ENCODE measurements at places on chromosomes 6 and 20. TPM values are rescaled to one million over a fixed set of nuclear protein-coding genes. Genes with fewer than 3 reads are reported as not detected.

The EGFL8 gene
- 1.7 TPM for polyA plus RNA-seq

The TAAR1 gene
- polyA plus RNA-seq: not detected

The FHL5 gene
- not detected for polyA plus RNA-seq

The MYL9 gene
- polyA plus RNA-seq: 5.2 TPM

The PHACTR3 gene
- 1.4 TPM for polyA plus RNA-seq

The SLC22A2 gene
- not detected for polyA plus RNA-seq

The ALDH8A1 gene
- 0.66 TPM for polyA plus RNA-seq

The BIRC7 gene
- polyA plus RNA-seq: not detected

The C4A gene
- polyA plus RNA-seq: 1.4 TPM

The BTN3A1 gene
- 6.1 TPM for polyA plus RNA-seq

GRCh38 chr6:142378138-142378875 is 76.5 kb downstream of the ADGRG6 start:
- H3K4me1 ChIP-seq: peaks cover 48% of the 10 kb centered on the region
- DNase-seq: no peak
- H3K27ac ChIP-seq: peak overlapping the region; percentile 81

- H3K27me3 ChIP-seq: no peaks in the 10 kb centered on the region
- H3K27ac ChIP-seq: no peak overlapping the region
- H3K36me3 ChIP-seq: no peaks in the 10 kb centered on the region
- no peak overlapping the region for H3K4me3 ChIP-seq
- H3K4me1 ChIP-seq: no peaks in the 10 kb centered on the region
Observed at GRCh38 chr6:146972546-146972945, 231.7 kb upstream of the STXBP5 start.

DNA sequence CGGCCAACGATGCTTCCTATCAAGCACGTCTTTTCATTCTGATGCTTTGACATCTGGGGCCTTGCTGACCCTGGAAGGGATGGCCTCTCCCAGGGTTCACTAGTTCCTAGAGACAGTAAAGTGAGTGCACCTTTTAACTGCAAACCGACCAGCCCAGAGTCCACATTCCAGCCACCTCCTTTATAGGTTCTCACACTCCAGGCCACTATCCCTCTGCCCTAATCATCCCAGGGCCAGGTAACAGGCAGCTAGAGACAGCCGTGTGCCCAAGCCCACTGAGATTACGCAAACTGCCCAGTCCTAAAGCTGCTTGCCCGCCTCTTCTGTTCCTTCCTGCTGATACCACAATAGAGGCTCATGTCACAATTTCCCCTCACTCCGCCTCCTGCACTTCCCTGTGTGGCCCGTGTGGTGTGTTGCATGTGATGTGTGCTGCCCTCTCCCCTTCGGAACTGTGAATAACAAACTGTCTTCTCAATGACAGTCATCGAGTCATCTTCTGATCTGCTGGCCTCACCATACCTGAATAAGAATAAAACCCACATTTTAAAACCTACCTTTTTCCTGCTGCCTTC is 123.7 kb upstream of the EXOC2 start:
- no peak for DNase-seq
- no peaks in the 10 kb centered on the region for H3K36me3 ChIP-seq
- H3K4me3 ChIP-seq: no peak overlapping the region

- H3K4me1 ChIP-seq: no peaks in the 10 kb centered on the region
- no peak overlapping the region for H3K27ac ChIP-seq
- H3K36me3 ChIP-seq: no peaks in the 10 kb centered on the region
- no peak overlapping the region for H3K4me3 ChIP-seq
- DNase-seq: no peak
Observed at GRCh38 chr20:3084986-3085360, 449 bp upstream of the AVP start.

DNA sequence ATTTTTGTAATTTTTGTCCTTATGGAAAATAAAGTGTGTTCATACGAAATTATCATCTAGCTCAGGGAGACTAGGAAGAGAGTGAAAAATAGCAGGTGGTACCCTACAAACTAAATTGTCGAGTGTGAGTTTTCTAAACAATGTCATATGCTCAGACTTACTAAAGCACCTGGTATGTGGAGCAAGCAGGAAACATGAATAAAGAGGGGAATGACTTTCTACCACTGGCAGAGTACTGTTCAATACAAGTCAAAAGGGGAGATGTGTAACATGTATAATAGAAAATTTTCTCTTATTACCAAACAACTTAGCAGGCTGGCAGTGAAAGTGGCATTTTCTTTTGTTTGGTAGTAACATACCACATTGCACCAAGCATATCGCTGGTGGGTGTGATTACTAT is 36.1 kb downstream of the CTNNBL1 start:
- peaks cover 9% of the 10 kb centered on the region for H3K4me1 ChIP-seq
- no peak for DNase-seq
- no peaks in the 10 kb centered on the region for H3K27me3 ChIP-seq
- no peak overlapping the region for H3K4me3 ChIP-seq

- H3K4me1 ChIP-seq: peaks cover 10% of the 10 kb centered on the region
- H3K36me3 ChIP-seq: no peaks in the 10 kb centered on the region
- no peak overlapping the region for H3K27ac ChIP-seq
- H3K27me3 ChIP-seq: no peaks in the 10 kb centered on the region
- no peak overlapping the region for H3K4me3 ChIP-seq
Observed at GRCh38 chr6:16055852-16056251, 73.0 kb upstream of the MYLIP start.

- H3K27ac ChIP-seq: no peak overlapping the region
- H3K4me1 ChIP-seq: no peaks in the 10 kb centered on the region
- H3K4me3 ChIP-seq: no peak overlapping the region
- no peaks in the 10 kb centered on the region for H3K27me3 ChIP-seq
- no peak for DNase-seq
- no peaks in the 10 kb centered on the region for H3K36me3 ChIP-seq
Observed at GRCh38 chr6:80930376-80930775, 822.1 kb downstream of the TENT5A start.

DNA sequence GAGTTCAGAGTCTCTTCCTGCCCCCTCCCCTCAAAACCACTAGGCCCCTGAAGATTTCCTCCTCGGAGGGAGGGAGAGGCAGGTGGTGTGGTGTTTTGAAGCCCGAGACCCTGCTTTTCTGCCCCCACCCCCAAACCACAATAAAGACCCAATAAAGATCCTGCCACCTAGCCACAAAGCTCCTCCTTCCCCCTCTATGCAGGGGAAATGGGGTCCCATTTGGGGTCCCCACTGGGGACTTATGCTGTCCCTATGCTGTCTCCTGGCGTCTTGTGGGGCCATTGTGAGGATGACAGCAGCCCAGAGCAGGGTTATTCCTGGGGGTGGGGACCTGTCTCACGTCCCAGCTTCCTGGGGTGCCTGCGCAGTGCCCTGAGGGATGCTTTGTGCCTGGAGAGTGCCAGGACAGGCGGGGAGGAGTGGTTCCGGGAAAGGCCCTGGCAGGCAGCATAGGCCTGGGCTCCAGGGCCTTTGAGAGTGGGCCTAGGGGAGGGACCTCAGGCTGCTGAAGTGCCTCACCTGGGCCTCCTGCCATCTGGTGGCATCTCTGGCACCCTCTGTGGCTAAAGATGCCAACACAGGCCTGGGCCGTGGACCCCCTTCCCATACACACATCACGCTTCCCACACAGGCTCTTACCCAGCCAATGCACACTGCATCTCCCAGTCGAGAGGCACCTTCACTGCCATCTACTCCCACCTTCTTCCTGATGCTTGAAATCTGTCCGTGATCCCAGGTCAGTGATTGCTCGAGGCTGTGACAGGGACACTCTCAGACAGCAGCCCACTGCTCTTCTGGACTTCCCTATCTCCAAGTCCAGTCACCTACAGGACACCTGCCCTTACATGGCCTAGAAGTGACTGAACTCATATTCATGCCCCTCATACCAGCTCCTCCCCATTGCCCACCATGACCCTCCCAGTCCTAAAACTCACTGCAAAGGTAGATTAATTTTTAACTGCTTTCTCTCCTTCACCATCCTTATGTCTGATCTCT is 7.9 kb upstream of the ARMC12 start:
- H3K4me1 ChIP-seq: peaks cover 71% of the 10 kb centered on the region
- H3K4me3 ChIP-seq: no peak overlapping the region
- no peaks in the 10 kb centered on the region for H3K27me3 ChIP-seq
- H3K36me3 ChIP-seq: no peaks in the 10 kb centered on the region
- peak; percentile 71 for DNase-seq
- peak overlapping the region; percentile 88 for H3K27ac ChIP-seq

DNA sequence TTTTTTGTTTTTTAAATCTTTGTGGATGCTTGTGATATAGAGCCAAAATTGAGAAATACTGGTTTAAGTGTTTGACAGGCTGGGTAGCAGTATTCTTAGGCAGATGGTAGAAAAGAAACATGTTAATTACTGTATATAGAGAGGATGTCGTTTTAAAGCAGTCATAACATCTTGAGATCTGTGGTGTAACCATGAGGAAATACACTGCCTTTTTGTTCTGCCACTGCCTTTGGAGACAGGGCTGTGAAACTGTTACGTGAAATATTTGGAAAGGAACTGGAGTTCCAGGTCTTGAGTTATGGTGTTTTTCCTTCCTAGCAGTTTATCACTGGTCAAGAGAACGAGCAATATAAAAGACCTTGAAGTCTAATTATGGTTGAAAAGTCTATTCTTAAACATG is 19.5 kb downstream of the STXBP5 start:
- H3K27me3 ChIP-seq: no peaks in the 10 kb centered on the region
- no peaks in the 10 kb centered on the region for H3K4me1 ChIP-seq
- DNase-seq: no peak
- no peak overlapping the region for H3K4me3 ChIP-seq
- H3K36me3 ChIP-seq: peaks cover 7% of the 10 kb centered on the region

GRCh38 chr6:79943133-79943532 is 4.2 kb downstream of the ELOVL4 start:
- H3K36me3 ChIP-seq: no peaks in the 10 kb centered on the region
- H3K4me3 ChIP-seq: no peak overlapping the region
- DNase-seq: no peak
- H3K27me3 ChIP-seq: no peaks in the 10 kb centered on the region
- no peak overlapping the region for H3K27ac ChIP-seq

DNA sequence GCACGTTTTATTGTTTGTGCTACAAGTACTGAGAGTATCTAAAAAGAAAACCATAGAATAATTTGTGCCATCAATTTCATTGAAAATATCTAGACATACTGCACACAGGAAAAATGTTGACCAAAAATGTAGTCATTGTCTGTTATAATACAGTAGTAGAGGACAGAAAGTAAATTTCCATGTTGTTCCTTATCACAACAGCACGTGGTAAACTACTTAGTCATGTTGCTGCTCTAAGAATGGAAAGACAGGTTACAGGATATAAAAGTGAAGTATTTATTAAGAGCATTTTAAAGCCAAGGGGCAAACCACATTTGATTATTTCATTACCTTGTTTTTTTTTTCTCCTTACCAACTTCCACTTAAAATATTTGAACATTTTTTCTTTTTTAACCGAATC is 89.0 kb upstream of the CEP85L start:
- H3K27me3 ChIP-seq: no peaks in the 10 kb centered on the region
- no peak for DNase-seq
- H3K36me3 ChIP-seq: no peaks in the 10 kb centered on the region
- H3K4me3 ChIP-seq: no peak overlapping the region
- H3K4me1 ChIP-seq: no peaks in the 10 kb centered on the region
- no peak overlapping the region for H3K27ac ChIP-seq

DNA sequence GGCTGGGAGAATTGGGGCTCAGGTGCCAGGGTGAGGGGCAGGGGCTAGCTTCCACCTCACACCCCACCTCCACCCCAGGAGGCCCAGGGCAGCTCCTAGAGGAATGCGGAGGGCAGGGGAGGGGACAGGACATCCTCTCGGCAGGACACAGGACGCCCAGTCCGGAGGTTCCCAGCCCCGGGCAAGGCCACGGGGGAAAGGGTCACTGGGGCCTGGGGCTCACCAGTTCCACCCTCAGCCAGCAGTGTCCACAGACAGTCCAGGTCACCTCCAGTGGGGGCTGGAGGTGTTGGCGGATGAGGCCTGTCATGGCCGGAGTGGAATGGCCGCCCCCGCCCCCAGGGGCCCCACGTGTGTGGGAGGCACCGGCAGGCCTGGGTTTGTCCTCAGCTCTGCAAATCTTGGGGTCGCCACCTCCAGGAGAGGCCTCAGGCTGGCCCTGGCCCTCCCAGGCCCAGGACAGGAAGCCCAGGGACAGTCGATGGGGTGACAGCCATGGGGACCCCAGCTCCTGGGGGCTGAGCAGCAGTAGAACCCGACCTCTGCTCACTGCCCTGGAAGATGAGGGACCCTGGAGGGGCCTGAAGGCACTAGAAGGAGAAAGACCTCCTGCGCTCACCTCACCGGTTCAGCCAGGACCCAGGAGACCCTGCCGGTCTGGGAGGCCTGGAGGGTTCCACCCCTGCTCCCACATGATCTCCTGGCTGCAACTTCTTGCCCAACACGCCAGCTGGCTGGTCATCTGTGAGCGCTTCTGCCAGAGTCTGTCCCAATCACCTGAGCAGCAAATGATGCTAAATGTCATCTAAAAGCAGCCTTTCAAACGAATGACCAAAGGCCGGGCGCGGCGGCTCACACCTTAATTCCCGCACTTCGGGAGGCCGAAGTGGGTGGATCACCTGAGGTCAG is 13.0 kb upstream of the ABHD16B start:
- H3K4me3 ChIP-seq: no peak overlapping the region
- H3K36me3 ChIP-seq: no peaks in the 10 kb centered on the region
- H3K27ac ChIP-seq: no peak overlapping the region
- peaks cover 33% of the 10 kb centered on the region for H3K27me3 ChIP-seq
- no peak for DNase-seq

- peak overlapping the region; percentile 48 for H3K27ac ChIP-seq
- DNase-seq: peak; percentile 50
- peaks cover 40% of the 10 kb centered on the region for H3K4me1 ChIP-seq
- H3K4me3 ChIP-seq: no peak overlapping the region
- H3K36me3 ChIP-seq: peaks cover 19% of the 10 kb centered on the region
Observed at GRCh38 chr20:50561379-50562078, 51.3 kb downstream of the PTPN1 start.

DNA sequence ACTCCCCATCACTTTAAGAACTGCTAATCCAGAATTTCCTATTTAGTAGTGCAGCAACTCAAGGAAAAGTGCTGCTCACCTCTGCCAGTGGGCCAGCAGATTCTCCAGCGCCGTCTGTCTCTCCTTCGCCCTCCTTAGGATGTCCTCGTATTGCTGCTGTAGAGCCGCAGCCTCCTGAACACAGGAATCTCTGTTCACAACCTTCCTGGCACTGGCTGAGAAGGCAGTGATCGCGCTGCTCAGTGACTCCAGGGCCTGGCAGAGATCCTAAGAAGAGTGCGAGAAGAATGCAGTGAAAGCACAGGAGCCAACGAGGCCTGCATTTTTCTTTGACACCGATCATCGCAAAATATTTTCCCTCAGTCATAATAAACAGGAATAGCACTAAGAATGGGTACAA is 209.0 kb downstream of the SYNE1 start:
- no peak for DNase-seq
- H3K36me3 ChIP-seq: no peaks in the 10 kb centered on the region
- no peak overlapping the region for H3K27ac ChIP-seq
- H3K27me3 ChIP-seq: no peaks in the 10 kb centered on the region
- H3K4me3 ChIP-seq: no peak overlapping the region
- H3K4me1 ChIP-seq: no peaks in the 10 kb centered on the region

- no peak for DNase-seq
- H3K27ac ChIP-seq: no peak overlapping the region
- H3K4me3 ChIP-seq: no peak overlapping the region
- no peaks in the 10 kb centered on the region for H3K27me3 ChIP-seq
- H3K36me3 ChIP-seq: no peaks in the 10 kb centered on the region
Observed at GRCh38 chr6:32204268-32204715, 11.8 kb upstream of the GPSM3 start.
